ENCODE measurements at places on chromosomes 12 and 14. TPM values are rescaled to one million over a fixed set of nuclear protein-coding genes. Genes with fewer than 3 reads are reported as not detected.

The GPD1 gene
- 81.1 TPM for polyA plus RNA-seq

The OASL gene
- polyA plus RNA-seq = 0.09 TPM

The KLRD1 gene
- 0.59 TPM for polyA plus RNA-seq

- DNase-seq = no peak
Observed at GRCh38 chr14:26323869-26324268, 274.0 kb downstream of the NOVA1 start.
